Vagina (tissue), 2 donors: ENCODE measurements at places on chromosomes 6 and 20.

- no peak for DNase-seq
Measured at GRCh38 chr6:144311361-144311760, 26.2 kb downstream of the UTRN start.

- no peak for DNase-seq
Measured at GRCh38 chr6:10901770-10902169, 14.9 kb downstream of the SYCP2L start.

DNA sequence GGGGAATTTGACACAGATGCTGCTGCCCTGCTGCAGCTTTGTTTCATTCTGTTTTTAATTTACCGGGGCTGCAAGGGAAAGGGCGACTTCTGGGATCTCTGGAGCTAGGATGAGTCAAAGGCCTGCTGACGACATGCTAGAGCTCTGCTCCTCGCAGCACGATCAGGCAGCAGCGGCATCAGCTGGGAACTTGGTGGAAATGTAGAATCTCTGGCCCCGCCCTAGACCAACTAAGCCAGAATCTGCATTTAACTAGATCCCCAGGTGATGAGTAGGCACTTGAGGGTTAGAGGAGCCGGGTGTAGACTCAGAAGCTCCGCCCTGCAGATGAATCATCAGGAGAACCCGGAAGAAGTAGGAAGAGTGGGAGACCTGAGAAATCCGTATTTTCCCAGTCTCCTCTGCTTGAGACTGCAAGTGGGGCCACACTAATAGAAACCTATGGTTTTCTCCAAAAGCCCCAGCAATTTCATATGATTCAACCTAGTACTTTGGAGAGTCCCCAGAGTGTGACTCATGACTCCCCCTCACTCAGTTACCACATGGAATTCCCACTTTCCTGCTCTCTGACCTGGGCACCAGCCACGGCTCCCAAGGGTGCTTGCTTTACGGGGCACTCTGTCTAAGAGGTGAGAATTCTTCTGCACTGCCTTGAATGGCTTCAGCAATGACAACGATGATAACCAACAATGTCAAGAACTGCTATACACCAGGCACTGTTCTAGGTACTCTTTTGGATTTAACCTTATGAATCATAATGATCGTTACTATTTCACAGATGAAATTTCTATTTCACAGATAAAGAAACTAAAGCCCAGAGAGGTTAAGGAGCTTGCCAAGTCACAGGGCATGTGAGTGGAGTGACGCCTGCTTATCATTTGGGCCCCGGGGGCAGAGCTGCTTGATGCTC, 18.1 kb downstream of the TUBB2B start:
- no peak for DNase-seq

GRCh38 chr20:37295595-37295994, 6.1 kb downstream of the MANBAL start:
- DNase-seq, result no peak

DNA sequence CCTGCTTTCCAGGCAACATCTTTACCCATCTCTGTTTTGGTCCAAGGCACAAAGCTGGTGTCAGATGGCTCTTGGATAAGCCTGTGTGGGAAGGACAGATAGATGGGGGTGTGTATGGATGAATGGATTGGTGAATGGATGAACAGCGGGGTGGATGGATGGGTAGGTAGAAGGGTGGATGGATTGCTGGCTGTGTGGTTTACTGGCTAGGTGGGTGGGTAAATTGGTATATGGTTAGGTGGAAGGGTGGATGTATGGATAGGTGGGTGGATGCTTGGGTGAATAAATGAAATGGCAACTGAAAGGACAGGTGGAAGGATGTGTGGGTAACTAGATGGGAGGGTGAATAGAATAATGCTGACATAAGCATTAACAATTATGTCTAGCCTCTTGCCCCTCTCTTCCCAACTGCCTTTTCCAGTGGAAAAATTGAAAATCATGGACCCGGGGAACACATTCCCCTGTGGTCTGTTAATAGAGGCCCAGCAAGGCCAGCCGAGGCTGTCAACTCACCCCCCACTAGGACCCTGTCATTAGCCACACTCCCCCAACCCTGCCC, 43.8 kb upstream of the RSPO4 start:
- no peak for DNase-seq

GRCh38 chr6:81700414-81700813, 52.1 kb downstream of the TENT5A start:
- no peak for DNase-seq

DNA sequence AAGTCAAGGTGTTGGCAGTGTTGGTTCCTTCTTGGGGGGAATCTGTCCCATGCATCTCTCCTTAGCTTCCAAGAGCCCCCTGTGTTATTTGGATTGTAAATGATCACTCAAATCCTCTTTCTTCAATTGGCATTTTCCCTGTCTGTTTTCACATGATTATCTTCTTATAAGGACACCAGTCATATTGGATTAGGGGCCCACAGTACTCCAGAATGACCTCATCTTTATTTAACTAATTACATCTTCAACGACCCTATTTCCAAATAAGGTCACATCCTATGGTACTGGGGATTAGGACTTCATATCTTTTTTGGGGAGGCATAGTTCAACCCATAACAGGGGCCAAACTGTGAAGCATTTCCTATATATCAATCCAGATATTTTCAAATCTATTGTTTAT, 57.3 kb downstream of the PTPRA start:
- DNase-seq, result no peak

DNA sequence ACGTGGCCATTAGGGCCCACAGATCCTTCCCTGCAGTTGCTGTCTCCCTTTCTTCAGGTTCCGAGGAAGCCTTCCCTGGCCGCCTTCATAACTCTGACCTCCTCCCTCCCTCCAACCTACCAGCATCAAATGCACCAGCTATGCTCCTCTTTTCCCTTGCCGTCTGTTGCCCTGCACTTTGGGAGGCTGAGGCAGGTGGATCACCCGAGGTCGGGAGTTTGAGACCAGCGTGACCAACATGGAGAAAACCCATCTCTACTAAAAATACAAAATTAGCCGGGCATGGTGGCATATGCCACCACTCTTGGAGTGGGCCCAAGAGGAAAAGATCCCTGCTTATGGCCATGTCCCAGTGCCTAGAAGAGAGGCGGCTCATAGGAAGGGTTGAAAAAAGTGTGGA, 31.8 kb downstream of the RNASET2 start:
- peak; percentile 54 for DNase-seq

GRCh38 chr6:28923318-28924102, at the start of gene TRIM27:
Gene TRIM27 (minus strand): TSS chr6:28923985. CDS start chr6:28923632, 353 bp downstream.
- DNase-seq, result no peak

DNA sequence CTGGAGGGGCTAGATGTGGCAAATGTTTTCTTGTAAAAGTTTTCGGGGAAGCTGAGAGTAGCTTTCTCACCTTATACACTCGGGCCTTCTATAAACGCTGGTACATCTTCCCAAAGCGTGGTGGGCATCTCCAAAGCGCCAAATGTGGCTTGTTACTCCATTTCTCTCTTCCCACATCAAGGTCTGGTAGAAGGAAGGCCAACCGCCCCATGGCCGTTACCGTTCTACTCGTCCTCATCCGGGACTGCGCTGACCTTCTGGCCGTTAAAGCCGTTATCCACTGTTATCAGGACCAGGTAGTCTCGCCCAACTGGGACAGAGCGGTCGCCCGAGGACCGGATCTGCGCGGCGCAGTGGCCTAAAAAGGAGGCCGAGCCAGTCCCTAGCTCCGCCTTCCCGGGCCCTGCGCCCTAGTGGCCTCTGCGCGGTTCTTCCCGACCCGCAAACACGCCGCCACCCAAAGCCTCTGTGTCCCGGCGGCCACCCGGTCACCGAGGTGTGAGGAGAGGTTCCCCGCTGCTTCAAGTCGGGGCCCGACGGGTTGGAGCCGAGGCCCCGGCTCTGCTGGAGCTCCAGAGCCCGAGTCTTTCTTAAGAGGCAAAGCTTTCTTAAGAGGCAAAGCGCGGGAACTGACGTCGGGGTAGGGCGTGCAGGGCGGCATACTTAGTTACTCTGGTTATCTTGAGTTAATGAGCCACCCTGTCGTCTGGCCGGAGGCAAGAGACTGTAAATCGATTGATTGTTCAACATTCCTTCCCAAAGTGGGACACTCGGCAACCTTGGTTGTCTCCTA, 90.5 kb downstream of the GPX5 start:
- DNase-seq, result no peak

DNA sequence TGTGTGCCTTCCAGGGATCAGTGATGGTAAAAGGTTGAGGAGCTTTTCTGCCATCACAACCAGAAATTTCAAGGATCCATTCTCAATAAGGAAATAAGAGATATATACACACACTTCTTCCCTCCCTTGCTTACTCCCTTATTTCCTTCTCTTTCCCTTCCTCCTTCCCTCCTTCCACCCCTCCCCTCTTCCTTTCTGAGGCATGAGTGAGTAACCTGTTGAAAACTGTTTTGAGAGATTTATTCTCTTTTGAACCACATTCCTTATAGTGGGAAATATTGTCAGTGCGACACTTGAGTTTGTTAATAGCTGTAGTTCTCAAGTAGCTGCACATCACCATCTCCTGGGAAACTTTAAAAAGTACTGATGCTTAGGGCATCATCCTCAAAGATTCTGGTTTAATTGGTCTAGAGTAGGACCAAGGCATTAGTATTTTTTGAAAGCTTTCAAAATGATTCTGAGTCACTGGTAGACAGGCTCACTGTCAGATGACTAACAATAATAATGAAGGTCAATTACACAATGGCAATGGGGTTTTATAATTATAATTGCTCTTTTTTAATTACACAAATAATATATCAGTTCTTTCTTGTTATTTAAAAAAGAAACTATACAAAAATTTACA, 109.9 kb downstream of the POPDC3 start:
- DNase-seq, result no peak

- no peak for DNase-seq
Measured at GRCh38 chr6:133977983-133978895, 25.2 kb downstream of the TBPL1 start.

GRCh38 chr6:124064317-124065113, 260.9 kb downstream of the NKAIN2 start:
- no peak for DNase-seq

GRCh38 chr6:154595538-154595937, 85.1 kb upstream of the CNKSR3 start:
- DNase-seq, result no peak

GRCh38 chr20:53331151-53331973, 262.3 kb downstream of the ZNF217 start:
- DNase-seq, result no peak

DNA sequence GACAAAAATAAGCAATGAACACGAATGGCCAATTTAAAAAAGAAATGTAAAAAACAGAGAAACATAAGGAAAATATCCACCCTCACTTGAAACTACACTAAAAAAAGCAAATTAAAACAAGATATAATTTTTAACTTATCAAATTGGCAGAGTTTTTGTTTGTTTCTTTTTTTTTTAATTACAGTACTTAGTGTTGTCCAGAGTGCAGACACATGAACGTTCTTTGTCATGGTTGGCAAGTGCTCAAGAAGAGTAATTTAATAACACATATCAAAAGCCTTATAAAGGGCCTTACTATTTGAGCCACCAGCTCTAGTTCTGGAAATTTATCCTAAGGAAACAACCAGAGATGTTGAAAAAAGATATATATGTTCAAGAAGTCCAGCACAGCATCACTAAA, 142.3 kb downstream of the ATXN1 start:
- no peak for DNase-seq

DNA sequence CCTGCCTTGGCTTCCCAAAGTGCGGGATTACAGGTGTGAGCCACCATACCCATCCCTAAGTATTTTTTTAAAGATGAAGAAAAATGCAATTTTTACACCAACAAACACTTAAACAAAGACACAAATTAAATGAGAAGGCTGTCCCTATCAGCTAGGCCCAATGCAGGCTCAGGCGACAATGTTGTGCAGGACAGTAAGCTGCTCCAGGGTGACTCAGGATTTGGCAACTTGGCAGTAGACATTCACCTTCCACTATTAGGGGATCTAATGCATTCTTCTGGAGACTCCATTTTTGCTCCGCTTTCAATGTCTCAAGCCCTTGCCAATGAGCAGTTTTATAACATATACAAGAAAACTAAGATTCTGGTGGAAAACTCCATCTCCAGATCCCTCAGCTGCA, 19.7 kb downstream of the NDRG3 start:
- no peak for DNase-seq

DNA sequence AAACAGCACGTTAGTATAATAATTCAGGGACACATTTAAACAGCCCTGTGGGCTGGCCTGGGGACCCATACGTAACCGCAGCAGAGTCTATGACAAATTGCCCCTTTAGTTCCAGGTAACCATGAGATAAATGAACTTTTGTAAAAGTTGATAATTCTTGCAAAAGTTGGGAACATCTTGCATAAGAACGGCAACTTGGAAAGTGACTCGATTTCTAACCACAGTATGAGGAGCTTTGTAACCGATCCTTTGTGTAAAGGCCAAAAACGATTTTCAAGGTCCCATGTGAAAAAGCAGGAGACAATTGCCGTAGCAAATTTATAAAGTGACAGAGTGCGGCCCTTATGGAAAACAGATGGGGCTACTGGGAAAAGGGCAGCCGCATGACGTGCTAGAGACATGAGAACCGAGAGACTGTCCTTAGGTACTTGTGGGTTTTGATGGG, 81.6 kb downstream of the PSMG4 start:
- no peak for DNase-seq

GRCh38 chr20:50116368-50116999, 3.5 kb upstream of the UBE2V1 start:
- no peak for DNase-seq

GRCh38 chr6:90547079-90547478, 39.8 kb downstream of the MAP3K7 start:
- no peak for DNase-seq

DNA sequence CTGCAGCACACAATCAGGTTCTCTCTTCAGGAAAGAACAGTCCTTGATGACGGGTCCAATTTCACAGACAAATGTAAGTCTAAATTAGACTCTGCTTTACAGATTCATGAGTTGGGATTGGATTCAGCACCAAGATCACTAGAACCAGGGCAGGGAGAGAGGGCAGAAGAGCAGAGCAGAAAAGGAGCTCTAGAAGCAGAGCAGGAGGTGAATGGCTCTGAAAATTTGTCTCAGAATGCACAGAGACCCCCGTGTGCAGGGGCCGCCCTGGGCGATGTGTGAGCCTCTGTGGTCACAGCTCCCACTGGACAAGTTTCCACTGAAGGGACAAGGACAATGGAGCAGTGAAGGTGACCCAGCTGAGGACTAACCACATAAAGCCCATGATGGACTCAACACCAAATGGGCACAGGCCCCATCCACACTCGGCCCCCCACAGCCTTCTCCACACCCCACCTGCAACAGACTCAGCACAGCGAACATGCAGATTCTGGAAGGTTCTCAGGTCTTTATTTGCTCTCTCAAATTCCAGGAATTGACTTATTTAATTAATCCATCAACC, 3.5 kb downstream of the HLA-B start:
- no peak for DNase-seq

DNA sequence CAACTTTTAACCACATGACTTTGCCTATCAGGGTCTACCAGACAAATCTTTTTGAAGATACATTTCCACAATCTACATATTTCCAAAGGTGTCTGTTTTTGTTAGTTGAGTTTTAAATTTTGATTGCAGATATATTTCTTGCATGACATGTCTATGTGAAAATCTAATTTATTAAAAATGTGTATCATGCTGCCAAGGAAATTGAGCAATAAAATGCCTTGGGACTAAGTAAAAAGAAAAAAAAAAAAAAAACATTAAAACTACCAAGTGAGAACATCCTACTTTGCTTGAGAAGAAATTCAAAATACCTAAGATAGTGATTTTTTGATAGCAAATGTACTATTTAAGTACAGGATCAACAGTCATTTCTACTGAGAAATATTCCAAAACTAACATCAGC, 17.7 kb downstream of the SLC17A5 start:
- DNase-seq, result no peak
